Cardiac muscle cell (in vitro differentiated cells and primary cell): ENCODE measurements at places on chromosomes 3 and 15. TPM values are rescaled to one million over a fixed set of nuclear protein-coding genes. Genes with fewer than 3 reads are reported as not detected.

DNA sequence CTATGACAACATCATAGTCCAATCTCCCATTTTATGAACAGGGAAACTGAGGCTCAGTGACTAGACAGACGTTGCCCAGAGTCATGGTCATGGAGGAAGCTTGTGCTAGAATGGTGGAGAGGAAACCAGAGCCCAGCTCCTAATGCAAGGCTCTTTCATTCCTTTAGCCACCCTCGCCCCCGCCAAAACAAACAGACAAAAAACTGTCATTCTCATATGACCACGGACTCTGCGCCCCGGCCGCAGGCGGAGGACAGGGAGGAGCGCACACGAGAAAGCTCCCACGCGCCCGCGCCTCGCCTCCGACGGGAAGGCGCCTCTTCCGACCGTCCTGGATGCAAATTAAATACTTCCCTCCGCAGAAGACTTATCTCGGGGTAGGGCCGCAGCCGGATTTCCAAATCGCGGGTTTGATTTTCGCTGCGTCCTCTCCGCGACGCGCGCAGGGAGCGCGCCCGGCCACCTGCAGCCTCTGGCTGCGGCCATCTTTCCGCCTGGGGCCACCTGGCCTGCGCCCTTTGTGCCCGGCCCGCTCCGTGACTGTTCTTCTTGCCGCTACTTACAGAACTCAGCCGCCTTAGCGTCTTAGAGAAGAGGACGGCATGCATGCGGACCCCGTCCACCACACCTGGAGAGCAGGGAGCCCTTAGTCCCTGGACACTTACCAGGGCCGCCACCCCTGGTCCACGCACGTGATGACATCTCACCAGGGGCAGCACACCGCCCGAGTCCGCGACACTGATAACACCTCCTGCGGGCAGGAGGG is 670 bp upstream of the ATP13A3 start:
- peak; percentile 77 for DNase-seq
- no peak overlapping the region for H3K27ac ChIP-seq
- H3K36me3 ChIP-seq = no peaks in the 10 kb centered on the region
- H3K4me1 ChIP-seq = peaks cover 21% of the 10 kb centered on the region

DNA sequence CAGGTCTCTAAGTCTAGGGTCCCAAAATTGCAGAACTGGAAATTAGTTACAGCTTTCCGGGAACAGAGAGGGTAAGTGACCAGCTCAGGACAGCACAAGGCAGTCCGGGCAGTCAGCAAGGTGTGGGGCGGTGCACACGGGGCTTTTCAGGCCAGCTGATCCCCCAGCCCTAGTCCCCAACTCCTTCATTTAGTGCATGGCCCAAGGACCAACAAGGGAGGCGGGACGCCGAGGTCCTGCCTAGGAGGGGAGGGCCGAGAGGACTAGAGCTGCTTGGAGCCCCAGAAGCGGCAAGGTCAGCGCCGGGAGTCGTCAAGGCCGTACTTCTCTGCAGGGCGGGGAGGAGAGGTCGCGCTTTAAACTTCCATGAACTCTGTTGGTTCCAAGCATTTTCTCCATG is 2.0 kb upstream of the PDE8A start:
- H3K4me3 ChIP-seq = peak overlapping the region; percentile 57
- no peaks in the 10 kb centered on the region for H3K36me3 ChIP-seq
- H3K27me3 ChIP-seq = peaks cover 18% of the 10 kb centered on the region
- H3K27ac ChIP-seq = no peak overlapping the region
- peak; percentile 65 for DNase-seq

GRCh38 chr3:30934208-30934550 is 39.7 kb upstream of the GADL1 start:
- no peaks in the 10 kb centered on the region for H3K27me3 ChIP-seq
- peak; percentile 55 for DNase-seq
- H3K4me1 ChIP-seq = peaks cover 5% of the 10 kb centered on the region
- H3K27ac ChIP-seq = no peak overlapping the region
- no peaks in the 10 kb centered on the region for H3K36me3 ChIP-seq

DNA sequence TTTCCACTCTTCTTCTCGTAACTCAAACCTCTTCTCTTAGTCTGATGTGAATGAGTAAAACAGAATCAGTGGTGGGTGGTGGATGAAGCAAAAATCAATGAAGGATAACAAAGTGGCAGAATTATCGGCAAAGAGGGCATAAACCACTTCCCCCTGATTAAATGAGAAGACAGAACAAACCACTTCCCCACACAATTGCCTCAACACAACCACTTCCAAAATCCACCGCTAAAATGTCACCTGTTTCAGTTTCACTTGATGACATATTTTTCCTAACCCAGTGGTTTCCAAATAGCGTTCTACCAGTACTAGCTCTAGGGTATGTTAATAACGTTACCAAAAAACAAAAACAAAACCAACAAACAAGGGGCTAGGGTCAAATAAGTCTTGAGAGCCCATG is 478.7 kb upstream of the WNT5A start:
- H3K4me3 ChIP-seq = no peak overlapping the region
- no peaks in the 10 kb centered on the region for H3K27me3 ChIP-seq
- H3K27ac ChIP-seq = no peak overlapping the region
- peaks cover 17% of the 10 kb centered on the region for H3K4me1 ChIP-seq
- no peaks in the 10 kb centered on the region for H3K36me3 ChIP-seq

GRCh38 chr3:184129012-184129411 is 6.1 kb upstream of the EIF2B5 start:
- no peak overlapping the region for H3K4me3 ChIP-seq
- H3K36me3 ChIP-seq = no peaks in the 10 kb centered on the region
- no peaks in the 10 kb centered on the region for H3K27me3 ChIP-seq
- peak; percentile 63 for DNase-seq

DNA sequence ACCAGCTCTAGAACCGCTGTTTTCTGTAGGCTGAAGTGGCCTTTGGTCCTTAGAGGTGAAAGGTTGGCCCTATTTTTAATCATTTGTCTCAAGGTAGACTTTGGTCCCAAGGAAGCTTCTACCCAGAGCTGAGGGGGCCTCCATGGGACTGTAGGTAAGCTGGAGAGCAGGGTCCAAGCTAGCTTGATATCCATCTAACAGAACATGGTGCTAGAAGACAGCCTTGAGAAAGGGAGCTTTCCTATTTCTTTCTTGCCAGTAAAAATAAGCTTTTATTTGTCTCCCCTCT is 3.6 kb upstream of the TNFAIP8L3 start:
- no peak overlapping the region for H3K27ac ChIP-seq
- peaks cover 61% of the 10 kb centered on the region for H3K27me3 ChIP-seq
- no peaks in the 10 kb centered on the region for H3K4me1 ChIP-seq
- no peak for DNase-seq

DNA sequence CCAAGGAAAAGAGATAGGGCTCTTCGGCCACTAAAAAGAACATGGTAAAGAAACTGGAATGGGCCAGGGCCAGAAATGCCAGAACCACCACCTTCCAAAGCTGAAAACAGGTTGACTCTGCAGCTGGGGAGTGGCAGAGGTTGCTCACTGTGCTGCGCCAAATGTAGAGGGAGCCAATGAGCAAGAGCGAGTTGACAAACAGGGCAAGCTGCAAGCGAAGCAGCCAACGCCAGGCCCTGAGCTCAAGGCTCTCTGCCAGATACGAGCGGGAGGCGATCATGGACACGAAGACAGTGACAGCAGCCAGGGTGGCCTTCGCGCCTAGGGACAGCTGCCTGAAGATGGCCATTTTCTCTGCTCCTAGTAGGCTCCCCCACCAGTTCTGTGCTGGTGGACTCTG is 3.1 kb downstream of the GLB1 start:
- DNase-seq = no peak
- H3K36me3 ChIP-seq = peaks cover 4% of the 10 kb centered on the region
- H3K27ac ChIP-seq = no peak overlapping the region
- H3K4me3 ChIP-seq = no peak overlapping the region

GRCh38 chr3:125194061-125194848 is 18.3 kb downstream of the SLC12A8 start:
- H3K27ac ChIP-seq = no peak overlapping the region
- no peak for DNase-seq
- no peak overlapping the region for H3K4me3 ChIP-seq
- H3K27me3 ChIP-seq = no peaks in the 10 kb centered on the region
- peaks cover 13% of the 10 kb centered on the region for H3K4me1 ChIP-seq

- DNase-seq = no peak
- H3K27ac ChIP-seq = no peak overlapping the region
- H3K36me3 ChIP-seq = no peaks in the 10 kb centered on the region
- H3K27me3 ChIP-seq = no peaks in the 10 kb centered on the region
- H3K4me1 ChIP-seq = no peaks in the 10 kb centered on the region
- no peak overlapping the region for H3K4me3 ChIP-seq
These were observed 33.6 kb downstream of the KIF15 start for GRCh38 chr3:44795197-44795596.

- no peak overlapping the region for H3K4me3 ChIP-seq
- no peaks in the 10 kb centered on the region for H3K27me3 ChIP-seq
- no peak overlapping the region for H3K27ac ChIP-seq
- H3K36me3 ChIP-seq = no peaks in the 10 kb centered on the region
These were observed 26.6 kb upstream of the GK5 start for GRCh38 chr3:142251951-142252350.

GRCh38 chr3:150146991-150147761 is 176.5 kb upstream of the PFN2 start:
- H3K27ac ChIP-seq = no peak overlapping the region
- peak; percentile 93 for DNase-seq
- no peaks in the 10 kb centered on the region for H3K4me1 ChIP-seq
- no peaks in the 10 kb centered on the region for H3K27me3 ChIP-seq
- no peak overlapping the region for H3K4me3 ChIP-seq
- H3K36me3 ChIP-seq = no peaks in the 10 kb centered on the region

GRCh38 chr3:57910990-57911389 is 97.2 kb upstream of the FLNB start:
- H3K4me3 ChIP-seq = no peak overlapping the region
- H3K27ac ChIP-seq = no peak overlapping the region
- H3K36me3 ChIP-seq = peaks cover 20% of the 10 kb centered on the region
- H3K27me3 ChIP-seq = no peaks in the 10 kb centered on the region
- no peaks in the 10 kb centered on the region for H3K4me1 ChIP-seq

GRCh38 chr3:97278506-97278905 is 464.1 kb downstream of the EPHA6 start:
- H3K4me1 ChIP-seq = no peaks in the 10 kb centered on the region
- no peak for DNase-seq
- H3K27me3 ChIP-seq = no peaks in the 10 kb centered on the region
- H3K4me3 ChIP-seq = no peak overlapping the region

GRCh38 chr15:33028495-33028894 is 166.0 kb downstream of the FMN1 start:
- no peak for DNase-seq
- no peak overlapping the region for H3K4me3 ChIP-seq
- peaks cover 31% of the 10 kb centered on the region for H3K4me1 ChIP-seq
- H3K27ac ChIP-seq = no peak overlapping the region
- no peaks in the 10 kb centered on the region for H3K27me3 ChIP-seq
- no peaks in the 10 kb centered on the region for H3K36me3 ChIP-seq

GRCh38 chr3:38746641-38747040 is 69.4 kb downstream of the SCN10A start:
- no peak for DNase-seq
- H3K4me1 ChIP-seq = no peaks in the 10 kb centered on the region
- H3K27ac ChIP-seq = no peak overlapping the region
- H3K4me3 ChIP-seq = no peak overlapping the region
- peaks cover 8% of the 10 kb centered on the region for H3K27me3 ChIP-seq
- no peaks in the 10 kb centered on the region for H3K36me3 ChIP-seq

DNA sequence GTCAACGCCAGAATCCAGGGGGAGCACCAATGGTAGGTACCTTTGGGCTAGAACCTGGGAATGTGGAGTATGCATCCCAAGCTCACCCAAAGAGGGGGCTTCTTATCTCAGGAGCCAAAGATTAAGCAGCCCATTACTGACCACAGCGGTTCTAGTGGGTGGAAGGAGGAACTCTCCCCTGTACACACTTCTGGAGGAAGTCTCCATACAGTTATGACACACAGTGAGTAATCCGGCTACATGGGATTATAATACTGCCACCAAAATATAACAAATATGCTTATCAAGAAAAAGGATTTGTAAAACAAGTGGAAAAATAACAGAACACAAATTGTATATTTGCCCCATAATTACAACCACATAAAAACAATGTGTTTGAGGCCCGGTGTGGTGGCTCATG is 8.4 kb downstream of the MYO1E start:
- H3K4me3 ChIP-seq = no peak overlapping the region
- no peaks in the 10 kb centered on the region for H3K4me1 ChIP-seq
- DNase-seq = no peak
- no peak overlapping the region for H3K27ac ChIP-seq

DNA sequence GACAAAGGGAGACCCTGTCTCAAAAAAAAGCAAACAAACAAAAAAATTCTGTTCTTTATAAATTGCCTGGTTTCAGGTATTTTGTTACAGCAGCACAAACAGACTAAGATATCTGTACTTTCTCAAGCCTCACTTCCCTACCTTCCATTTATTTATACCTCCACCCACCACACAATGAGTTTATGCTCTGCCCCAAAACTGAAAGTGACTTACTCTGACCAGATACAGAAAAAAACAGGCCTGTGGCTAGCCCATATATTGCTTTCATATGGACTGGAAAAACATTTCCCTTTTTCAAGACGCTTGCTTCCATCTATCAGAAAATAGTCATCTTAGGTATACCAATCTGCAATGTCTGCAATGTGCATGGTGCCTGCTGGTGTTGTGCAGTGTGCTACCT is 8.7 kb upstream of the GPD1L start:
- H3K36me3 ChIP-seq = no peaks in the 10 kb centered on the region
- no peaks in the 10 kb centered on the region for H3K4me1 ChIP-seq
- H3K27ac ChIP-seq = no peak overlapping the region
- H3K4me3 ChIP-seq = no peak overlapping the region
- DNase-seq = no peak

- H3K27me3 ChIP-seq = no peaks in the 10 kb centered on the region
- H3K4me3 ChIP-seq = no peak overlapping the region
- H3K36me3 ChIP-seq = no peaks in the 10 kb centered on the region
These were observed 17.9 kb upstream of the LRRK1 start for GRCh38 chr15:100901296-100901695.

The SLC12A1 gene
- 0.04 TPM in 1 of 2 replicates, not detected in the other for total RNA-seq

The CTDSPL gene
- 15.3 and 17.7 TPM in 2 replicates for total RNA-seq

The MEIS2 gene
- total RNA-seq = 326 and 432 TPM in 2 replicates

The LRRC15 gene
- total RNA-seq = 0.06 TPM in 1 of 2 replicates, not detected in the other

The AGBL1 gene
- total RNA-seq = 0.04 and 0.06 TPM in 2 replicates

The GUCA1C gene
- total RNA-seq = not detected in 2 replicates

The PARP3 gene
- 17.3 and 19.2 TPM in 2 replicates for total RNA-seq

The TTLL13 gene
- 0.21 TPM in 2 replicates for total RNA-seq

The PLA2G4F gene
- 0.78 and 2.9 TPM in 2 replicates for total RNA-seq

The TGM5 gene
- total RNA-seq = not detected in 2 replicates

The APBA2 gene
- total RNA-seq = 25.9 and 33.2 TPM in 2 replicates

The ABHD17C gene
- 1.4 and 1.7 TPM in 2 replicates for total RNA-seq

The CYP8B1 gene
- not detected in 2 replicates for total RNA-seq

The KLHL6 gene
- total RNA-seq = 0.03 and 0.04 TPM in 2 replicates
